RCC 7860 (cell line): ENCODE measurements at places on chromosomes 13 and 19.

DNA sequence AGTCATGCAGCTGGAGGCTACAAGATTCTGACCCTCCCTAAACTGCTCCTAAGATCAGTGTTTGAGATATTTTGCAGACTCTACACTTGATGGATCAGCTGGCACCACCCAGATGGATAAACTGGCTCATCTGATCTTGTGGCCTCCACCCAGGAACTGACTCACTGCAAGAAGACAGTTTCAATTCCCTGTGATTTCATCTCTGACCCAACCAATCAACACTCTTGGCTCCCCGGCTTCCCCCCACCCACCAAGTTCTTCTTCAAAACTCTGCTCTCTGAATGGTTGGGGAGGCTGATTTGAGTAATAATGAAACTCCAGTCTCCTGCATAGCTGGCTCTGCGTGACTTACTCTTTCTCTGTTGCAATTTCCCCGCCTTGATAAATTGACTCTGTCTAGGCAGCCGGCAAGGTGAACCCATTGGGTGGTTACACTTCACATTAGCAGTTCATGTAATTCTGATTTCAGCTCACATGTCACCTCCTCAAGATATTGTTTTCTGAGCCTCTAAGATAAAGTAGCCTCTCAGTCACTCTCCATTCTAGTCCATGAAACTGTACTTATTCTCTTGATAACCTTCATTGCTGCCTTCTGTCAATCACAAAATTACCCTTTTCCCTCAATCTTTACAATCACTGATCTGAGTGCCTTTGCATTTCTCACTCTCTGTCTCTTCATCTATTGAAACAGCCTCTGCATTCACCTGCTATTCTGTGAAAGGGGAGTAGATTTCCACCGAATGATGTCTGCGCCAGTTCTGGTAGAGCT lies 9.9 kb upstream of the FPR3 start:
- peak; percentile 60 for DNase-seq

- DNase-seq, result no peak
Observed at GRCh38 chr13:94708031-94708859, 4.1 kb downstream of the SOX21 start.

DNA sequence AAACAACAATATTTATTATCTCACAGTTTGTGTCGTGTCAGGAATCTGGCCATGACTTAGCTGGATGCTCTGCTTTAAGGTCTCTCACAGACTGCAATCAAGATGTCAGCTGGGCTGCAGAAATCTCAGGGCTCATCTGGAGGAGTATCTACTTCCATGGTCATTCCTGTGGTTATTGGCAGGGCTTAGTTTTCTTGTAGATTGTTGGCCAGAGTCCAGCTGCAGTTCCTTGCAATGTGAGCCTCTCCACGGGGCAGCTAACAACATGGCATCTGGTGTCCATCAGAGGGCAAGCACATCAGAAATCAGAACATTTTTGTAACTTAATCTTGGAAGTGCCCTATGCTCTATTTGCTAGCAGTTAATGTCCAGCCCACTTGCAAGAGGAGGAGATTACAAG lies 45.7 kb upstream of the TDRD3 start:
- no peak for DNase-seq

DNA sequence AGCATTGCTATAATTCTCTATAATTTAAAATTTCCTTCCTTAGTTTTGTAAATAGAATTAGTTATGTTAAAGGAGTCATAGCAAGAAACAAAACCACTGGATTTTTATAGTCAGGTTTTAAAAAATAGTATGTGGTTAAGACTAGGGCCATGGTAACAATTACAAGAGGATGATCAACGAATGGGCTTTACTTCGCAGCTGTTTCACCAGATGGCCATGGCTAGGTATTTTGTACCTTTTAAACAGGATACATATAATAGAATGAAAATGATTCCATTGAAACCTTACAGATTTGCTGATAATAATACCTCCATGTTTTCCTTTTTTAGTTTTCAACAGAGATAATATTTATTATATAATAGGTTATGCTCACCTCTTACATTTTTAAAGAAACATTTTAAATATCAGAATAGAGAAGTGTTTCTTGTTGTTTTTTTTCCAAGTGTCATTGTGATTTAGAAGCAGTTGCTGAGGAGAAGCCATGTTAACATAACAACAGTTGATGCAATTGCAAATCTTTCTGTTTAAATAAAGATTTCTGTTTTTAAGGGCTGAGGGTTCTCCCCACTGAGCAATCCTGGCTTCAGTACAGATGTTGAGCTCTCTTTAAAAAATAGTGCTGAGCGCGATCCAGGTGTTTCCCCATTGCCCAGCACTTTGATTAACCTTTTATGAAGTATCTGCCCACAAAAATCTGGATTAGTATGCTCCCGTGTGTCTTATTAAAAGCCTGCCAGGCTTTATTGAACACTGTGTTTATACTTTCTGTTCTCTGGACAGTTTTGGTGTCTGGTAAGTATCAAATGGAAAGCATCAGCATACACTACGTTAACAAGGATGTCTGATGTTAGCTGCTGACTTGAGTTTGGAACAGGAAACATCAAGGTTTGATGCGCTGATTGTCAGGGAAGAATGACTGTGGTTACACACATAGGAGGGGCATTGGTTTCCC lies 205.3 kb downstream of the HS6ST3 start:
- no peak for DNase-seq

DNA sequence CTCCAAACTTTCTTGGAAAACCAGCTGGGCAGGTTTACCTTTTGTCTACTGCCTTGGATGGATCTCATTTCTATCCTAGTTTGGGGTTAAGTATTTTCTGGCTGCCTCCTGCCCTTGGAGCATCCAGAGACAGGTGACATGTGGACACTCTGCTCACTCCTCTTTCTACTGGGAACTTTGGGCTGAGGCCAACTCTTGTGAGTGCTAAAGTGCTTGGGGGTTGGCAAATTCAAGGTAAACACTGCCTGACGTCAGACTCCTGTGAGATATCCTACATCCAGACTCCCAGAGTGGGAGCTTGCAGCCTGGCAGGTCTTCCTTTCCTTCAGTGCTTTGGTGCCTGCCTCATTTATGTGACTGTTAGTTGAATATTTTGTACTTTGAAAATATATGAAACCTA lies 388.1 kb downstream of the KCNRG start:
- no peak for DNase-seq

DNA sequence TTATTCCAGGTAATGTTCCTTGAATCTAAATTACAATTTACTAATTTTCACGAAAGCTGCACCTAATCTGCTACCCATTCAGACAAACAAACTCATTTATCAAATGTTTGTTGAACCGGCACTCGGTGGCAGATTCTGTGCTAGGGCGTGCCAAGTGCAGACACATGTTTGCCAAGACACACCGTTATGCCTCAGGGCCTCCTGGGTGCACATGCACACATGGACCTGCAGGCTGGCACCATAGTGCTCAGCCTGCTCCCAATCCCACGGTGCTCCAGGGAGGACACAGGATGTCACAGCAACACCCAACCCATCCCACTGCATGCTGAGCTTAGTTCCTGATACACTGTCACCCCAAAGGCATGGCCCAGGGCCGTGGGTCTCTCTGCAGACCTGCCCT lies 7.7 kb downstream of the SCGB2B2 start:
- no peak for DNase-seq
